Bronchial smooth muscle cell (primary cell): ENCODE measurements at places on chromosomes 13 and 19. TPM values are rescaled to one million over a fixed set of nuclear protein-coding genes. Genes with fewer than 3 reads are reported as not detected.

Gene TRAPPC2B
- 11.9 and 12.9 TPM in 2 replicates for total RNA-seq

Gene ZNF579
- 1.6 and 2.0 TPM in 2 replicates for total RNA-seq

Gene LRP3
- 21.9 and 30.6 TPM in 2 replicates for total RNA-seq

Gene COMMD6
- total RNA-seq, result 66.5 and 140 TPM in 2 replicates

Gene RUBCNL
- 1.4 and 3.5 TPM in 2 replicates for total RNA-seq

Gene ZNF814
- 4.9 and 5.8 TPM in 2 replicates for total RNA-seq

Gene GPR32
- total RNA-seq, result not detected in 2 replicates

Gene ZNF442
- total RNA-seq, result 3.8 and 4.3 TPM in 2 replicates

Gene MEF2B
- under 0.01 and 0.34 TPM in 2 replicates for total RNA-seq

Gene CGB3
- total RNA-seq, result not detected in 2 replicates
